Activated CD4-positive, alpha-beta T cell treated with anti-CD3 and anti-CD28 coated beads, Interleukin-2, amount 50 U/mL, for 48 hours (primary cell): ENCODE measurements at places on chromosomes 2 and 18.

GRCh38 chr2:204869132-204869823, 324.0 kb downstream of the PARD3B start:
- no peak for DNase-seq

- DNase-seq, result no peak
These were observed 45.8 kb upstream of the OTOS start for GRCh38 chr2:240186191-240186725.

GRCh38 chr2:66561645-66562303, 126.8 kb downstream of the MEIS1 start:
- DNase-seq, result no peak

DNA sequence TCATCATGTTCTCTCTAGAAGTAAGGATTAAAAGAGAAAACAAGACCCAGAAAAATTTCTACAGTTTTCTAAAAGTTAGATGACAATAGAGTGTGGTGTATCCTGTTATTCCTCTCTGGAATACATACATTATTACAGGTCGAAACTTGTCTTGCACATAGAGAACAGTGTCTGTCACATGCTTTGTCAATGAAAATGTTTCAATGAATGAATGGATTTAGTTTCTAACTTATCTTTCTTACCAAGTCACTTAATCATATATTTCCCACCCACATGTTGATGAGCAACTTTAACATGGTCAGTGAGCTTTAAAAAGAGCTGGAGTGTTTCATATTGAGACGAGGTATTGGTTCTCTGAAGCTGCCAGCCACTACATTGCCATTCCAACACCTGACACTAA, 4.3 kb downstream of the DSG4 start:
- no peak for DNase-seq

DNA sequence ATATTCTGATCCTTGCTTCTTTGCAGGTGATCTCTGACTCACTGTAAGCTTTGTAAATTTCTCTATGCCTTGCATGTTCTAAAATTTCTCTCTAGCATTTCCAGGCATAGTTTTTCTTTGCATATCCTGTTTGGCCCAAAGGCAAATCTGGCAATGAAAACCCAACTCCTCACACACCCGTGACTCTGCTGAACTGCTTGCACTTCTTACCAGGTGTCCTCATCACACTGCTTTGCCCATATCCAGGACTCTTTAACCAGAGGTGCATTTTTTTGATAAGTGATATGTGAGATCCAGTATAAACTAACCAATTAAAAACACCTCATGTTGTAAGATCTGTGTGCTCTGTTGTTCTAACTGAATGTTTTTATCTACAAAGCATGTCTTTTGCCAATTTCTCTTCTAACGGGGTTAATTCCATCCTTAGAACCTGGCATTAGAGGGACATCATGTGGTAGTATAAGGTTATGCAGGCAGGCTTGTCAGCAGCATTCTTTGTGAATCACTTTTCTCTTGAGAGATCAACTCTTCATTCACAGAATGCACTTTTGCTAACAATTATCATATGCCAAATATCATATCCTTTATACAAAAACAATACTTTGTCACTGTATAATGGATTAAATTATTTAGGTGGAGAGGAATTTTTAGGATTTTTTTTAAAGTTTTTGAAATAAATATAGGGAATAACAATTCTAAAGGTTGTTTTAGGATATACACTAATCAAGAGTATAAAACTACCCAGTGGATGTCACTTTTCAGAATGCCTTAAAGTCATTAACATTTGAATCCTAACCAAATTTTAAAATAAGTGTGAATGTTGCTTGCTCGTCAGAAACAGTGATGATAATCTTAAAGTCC, 20.8 kb upstream of the TMX3 start:
- no peak for DNase-seq

DNA sequence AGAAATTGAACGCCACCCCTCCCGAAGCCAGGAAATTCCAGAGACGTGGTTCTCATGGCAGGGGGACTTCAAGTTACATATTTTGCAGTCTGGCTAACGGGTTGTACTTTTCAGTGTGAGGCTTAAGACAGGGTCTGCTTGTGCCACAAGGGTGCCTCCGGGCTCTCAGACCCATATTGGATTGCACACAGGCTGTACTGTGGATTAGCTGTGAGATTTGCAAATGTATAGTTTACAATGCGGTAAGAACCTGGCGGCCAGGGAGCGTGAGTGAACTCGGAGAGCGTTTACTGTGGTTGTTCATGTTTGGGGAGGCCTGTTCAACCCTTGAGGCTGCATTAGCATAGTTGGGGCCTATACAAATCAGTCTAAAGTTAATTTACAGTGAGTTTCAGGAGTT, 143.9 kb upstream of the SIX2 start:
- no peak for DNase-seq

DNA sequence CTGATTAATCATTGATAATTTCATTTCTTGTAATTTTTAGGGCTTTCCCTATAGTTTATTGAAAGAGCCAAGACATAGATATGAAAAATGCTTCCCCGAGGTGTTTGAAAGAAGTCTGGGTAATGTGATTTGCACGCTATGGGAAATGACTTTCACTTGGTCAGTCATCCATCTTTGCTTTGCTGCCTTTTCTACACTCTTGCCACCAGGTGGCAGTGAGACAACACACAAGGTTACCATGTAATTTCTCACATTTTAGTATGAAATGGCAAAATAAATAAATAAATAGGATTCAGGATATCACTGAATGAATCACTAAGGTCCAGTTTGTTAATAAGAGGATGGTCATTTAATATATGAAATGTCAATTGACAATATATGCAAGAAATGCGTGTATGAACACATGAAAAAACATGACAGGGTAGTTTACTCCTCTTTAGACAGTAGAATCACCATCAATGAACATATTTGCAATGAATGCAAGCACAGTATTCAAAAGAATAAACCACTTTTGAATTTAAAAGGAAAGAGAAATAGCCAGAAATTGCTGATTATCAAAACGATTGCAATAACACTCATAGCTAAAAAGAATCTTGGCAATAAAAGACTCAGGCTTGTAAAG, 52.2 kb upstream of the KCNH7 start:
- DNase-seq, result peak; percentile 4

GRCh38 chr2:121804340-121804739, 48.9 kb downstream of the TSN start:
- DNase-seq, result peak; percentile 5

DNA sequence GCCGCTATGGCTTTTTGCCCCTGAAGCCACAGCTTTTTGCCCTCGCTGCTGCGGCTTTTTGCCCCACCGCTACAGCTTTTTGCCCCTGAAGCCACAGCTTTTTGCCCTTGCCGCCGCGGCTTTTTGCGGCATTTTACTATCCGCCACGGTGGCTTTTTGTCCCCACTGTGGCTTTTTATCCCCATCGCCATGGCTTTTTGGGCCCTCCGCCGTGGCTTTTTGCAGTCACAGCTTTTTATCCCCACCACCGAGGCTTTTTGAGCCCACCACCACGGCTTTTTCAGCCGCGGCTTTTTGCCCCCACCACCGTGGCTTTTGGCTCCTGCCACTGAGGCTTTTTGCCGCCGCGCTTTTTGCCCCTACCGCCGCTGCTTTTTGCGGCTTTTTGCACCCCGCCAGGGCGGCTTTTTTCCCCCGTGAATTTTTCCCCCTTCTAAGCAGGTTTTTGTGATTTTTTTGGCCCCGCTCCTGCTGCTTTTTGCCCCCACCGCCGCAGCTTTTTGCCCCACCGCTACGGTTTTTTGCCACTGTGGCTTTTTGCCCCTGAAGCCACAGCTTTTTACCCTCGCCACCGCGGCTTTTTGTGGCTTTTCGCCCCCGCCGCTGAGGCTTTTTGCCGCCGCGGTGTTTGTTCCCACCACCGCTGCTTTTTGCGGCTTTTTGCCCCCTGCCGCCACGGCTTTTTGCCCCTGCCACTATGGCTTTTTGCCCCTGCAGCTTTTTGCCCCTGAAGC, 2797.2 kb upstream of the TEKT4 start:
- DNase-seq, result no peak

DNA sequence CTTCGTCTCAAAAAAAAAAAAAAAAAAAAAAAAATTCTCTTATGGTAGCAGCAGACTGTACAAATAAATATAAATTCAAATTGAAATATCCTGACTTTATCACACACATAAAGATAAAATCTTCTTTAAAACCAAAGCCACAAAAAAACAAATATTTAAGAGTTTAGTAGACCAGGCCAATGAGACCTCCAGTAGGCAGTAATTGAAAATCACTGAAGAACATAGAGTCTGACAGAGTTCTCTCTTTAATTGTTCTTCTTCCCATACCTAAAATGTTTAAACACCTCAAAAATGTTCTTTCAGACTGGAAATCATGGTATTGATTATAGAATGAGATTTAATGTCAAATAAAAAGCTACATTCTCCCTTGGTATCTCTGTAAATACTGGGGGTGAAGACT, 20.8 kb downstream of the PRPF40A start:
- no peak for DNase-seq

DNA sequence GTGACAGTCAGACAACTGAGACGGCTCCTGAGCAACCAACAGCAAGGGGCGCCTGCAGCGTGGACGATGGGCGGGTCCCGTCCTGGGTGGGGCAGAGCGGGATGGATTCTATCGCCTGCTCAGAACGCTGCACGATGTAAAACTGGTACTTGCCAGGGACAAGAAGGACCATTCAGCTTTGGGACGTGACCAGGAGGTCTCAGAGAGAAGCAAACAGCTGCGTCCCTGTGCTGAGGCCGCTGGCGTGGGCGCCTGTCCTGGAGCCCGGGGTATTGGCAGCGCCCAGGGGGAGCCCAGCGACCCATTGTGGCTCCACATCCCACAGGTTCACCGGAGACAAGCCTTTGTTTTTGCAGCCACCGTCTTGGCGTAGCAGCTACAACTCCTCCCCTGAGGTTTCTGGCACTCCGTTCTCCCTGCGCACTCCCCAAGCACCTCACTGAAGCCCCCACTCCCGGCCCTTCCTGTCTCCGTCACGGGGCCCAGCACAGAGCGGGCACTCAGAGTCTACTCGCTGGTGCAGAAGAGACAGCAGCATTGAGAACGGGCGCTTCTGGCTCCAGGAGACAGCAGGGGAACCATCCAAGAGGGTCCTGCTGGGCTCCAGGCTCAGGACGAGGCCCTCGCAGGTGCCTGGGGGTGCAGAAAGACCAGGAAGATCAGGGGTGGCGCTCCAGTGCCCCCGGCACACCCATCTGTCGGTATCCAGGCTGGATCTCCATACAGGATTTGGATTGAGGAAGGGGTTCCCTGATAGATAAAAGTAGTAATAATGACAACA, 22.1 kb upstream of the KCNG2 start:
- no peak for DNase-seq

GRCh38 chr2:164554487-164554886, 66.8 kb downstream of the GRB14 start:
- no peak for DNase-seq

DNA sequence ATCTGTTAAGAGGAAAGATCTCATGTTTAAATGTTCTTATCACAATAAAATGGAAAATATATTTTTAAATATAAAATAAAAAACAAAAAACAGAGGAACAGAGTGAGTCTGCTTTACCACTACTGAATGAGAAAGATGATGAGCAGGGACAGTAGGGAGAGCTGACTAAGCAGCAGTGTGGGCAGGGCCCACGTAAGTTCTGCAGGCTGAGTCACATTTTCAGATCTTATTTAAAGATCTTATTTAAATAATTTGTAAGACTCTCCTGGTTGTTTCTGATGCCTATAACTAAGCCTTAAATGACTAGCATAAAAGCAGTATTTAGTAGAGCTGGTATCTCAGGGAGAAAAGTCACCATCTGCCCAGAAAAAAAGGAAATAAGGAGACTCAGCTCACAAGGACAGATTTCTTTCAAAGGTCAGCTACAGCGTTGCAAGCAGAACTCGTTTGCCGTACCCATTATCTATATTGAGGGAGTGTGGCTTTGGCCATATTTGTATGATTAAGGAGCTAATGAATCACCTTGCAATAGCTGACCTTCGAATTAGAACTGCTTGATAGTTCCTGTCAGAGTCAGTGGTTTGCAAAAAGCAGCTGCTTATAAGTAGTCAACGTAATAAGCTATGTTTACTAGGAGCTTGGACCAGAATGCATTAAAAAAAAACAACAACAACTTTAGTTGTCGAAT, 322.1 kb upstream of the CHAC2 start:
- peak; percentile 14 for DNase-seq

- DNase-seq, result no peak
These were observed 177.9 kb upstream of the LRP1B start for GRCh38 chr2:142308744-142309143.

GRCh38 chr2:97712693-97713295, 582 bp upstream of the ZAP70 start:
- peak; percentile 53 for DNase-seq

DNA sequence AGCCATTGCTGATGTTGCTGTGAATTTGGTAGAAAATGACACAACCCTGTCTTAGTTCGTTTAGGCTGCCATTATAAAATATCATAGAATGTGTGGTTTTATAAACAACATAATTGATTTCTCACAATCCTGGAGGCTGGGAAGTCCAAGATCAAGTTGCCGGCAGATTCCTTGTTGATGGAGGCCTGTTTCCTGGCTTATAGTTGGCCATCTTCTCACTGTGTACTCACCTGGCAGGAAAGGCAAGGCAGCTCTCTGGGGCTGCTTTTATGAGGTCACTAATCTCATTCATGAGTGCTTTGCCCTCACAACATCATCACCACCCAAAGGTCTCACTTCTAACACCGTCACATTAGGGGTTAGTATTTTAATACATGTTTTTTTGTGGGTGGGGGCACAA, 58.4 kb downstream of the PHLPP1 start:
- DNase-seq, result no peak

- no peak for DNase-seq
These were observed 58.3 kb upstream of the UPP2 start for GRCh38 chr2:158043181-158043948.

GRCh38 chr2:120683701-120684100, 52.0 kb upstream of the GLI2 start:
- no peak for DNase-seq

DNA sequence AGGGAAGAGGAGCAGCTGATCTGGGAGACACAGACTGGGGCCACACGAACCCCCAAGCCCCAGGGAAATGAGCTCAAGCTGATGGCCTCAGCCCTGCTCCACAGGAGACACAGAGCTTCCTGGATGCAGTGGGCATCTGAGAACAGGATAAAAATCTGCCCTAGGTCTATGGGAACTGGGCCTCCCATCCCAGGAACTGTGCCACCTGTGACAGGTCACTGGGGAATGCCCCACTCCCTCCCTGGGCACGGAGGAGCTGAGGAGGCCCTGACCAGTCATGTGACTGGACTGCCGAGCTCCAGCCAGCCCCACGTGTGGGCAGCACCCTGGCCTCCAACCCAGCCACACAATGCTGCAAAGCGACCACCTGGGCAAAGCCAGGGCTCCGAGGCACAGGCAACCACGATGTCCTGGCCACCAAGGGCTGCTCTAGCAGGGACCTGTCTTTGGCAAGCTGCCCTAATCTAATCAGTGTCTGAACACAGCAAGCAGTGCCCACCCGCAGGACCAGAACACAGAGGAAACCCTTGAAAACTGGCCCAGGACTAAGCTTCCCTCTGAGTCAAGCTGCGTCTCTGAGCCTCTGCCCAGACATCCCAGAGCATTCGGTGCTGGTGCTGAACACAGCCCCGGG, 57.8 kb upstream of the ID2 start:
- DNase-seq, result no peak

- no peak for DNase-seq
These were observed 108.8 kb upstream of the ITGB6 start for GRCh38 chr2:160308915-160309314.
